ENCODE measurements at places on chromosomes 2 and 18.

- no peak for DNase-seq
These were observed 39.2 kb upstream of the KCNJ13 start for GRCh38 chr2:232815569-232815968.

DNA sequence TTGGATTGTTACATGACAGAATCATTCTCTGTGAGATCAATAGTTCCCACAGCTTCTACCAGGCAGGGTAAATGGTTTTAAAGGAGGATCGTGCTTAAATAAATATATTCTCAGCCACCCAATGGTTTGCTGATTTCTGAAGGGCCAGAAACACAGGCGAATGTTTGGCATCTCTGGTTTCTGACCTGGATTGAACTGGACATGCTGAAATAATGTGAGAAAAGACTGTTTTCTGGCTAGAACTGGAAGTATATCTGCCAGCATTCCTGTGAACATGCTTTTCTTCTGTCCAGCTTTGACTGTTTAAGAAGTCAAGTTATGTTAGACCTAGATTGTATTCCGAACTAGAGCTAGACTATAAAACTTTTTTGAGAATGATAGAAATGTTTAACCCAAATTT is 77.1 kb upstream of the COL3A1 start:
- DNase-seq, result no peak

- no peak for DNase-seq
These were observed 34.3 kb upstream of the SNORC start for GRCh38 chr2:232835687-232836208.

- no peak for DNase-seq
These were observed 1093.6 kb downstream of the SUCLG1 start for GRCh38 chr2:83365476-83365875.

Measured in activated naive CD4-positive, alpha-beta T cell treated with anti-CD3 and anti-CD28 coated beads, Interleukin-2, amount 50 U/mL, for 16 hours (primary cell).